Right lobe of liver (tissue), 6 donors: ENCODE measurements at places on chromosomes 2 and 18.

- no peak for DNase-seq
Observed at GRCh38 chr2:172564376-172564775, 8.5 kb downstream of the PDK1 start.

DNA sequence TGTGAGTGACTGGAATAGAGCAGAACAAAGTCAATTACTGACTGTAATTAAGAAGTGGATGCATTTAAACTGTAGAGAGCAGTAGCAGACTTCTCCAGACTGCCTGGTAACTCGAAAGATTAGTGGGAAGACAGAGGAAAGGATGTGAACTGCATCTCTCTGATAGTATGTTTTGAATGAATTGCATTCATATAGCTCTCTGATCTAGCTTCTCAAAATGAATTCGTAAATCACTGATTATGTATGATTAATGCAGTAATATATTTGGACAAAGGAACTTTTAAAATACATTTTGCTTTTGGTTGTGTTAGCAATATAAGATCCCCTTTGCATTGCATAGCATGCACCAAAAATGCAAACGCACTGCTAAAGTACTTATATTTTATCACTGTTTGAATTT is 304.0 kb downstream of the ARHGAP15 start:
- no peak for DNase-seq

- no peak for DNase-seq
Observed at GRCh38 chr2:106044021-106044420, 150.1 kb downstream of the UXS1 start.

GRCh38 chr18:59049721-59050660 is 89.7 kb upstream of the SEC11C start:
- DNase-seq = no peak

DNA sequence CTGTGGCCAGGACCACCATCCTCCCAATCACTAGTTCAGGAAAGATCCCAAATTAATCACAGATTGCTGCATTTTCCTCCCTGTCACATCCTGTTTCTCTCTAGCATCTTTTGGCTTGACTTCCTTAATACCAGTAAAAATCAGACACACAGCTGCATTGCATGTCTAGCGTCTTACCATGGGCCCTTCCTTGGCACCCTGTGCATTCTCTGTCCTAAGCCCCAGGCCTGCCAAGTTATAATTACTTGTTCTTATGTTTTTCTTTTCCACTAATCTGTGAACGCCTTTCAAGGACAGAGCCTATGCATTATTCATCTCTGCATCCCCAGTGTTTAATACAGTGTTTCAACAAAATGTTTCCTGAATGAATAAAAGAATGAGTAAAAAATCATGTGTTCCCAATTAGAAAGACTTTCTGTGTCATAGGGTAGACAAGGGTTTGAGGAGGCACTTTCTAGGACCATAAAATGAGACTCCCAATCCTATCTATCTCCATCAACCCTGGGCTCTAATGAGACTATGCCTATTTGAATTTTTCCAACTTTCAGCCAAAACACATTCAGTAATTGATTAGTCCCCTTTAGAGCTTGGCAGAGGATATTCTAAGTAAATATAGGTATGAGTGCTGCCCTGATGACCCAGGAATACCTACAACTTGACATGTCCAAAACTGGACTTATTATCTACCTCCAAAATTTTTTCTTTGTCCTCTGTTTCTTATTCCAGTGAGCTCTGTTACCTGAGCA is 10.3 kb upstream of the NT5C1B start:
- DNase-seq = no peak

DNA sequence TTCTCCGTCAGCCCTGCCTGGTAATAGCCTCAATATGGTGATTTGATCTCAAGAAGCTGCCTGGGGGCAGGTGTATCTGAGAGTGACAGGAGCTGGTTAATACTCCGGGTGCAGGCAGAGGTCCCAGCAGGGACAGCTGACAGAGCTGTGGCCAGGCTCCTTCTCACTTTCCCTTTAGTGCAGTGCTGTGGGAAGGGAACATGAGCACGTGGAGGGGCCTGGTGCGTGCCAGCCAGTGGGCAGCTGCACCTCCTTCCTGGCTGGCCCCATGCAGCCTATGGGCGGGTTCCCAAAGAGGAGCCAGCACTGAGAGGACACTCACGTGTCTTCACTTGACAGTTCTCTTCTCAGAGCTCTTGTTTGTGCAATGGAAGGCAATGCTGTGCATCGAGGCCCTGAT is 9.1 kb downstream of the CNNM4 start:
- DNase-seq = peak; percentile 69

GRCh38 chr2:143974262-143974661 is 545.7 kb downstream of the ZEB2 start:
- DNase-seq = no peak

DNA sequence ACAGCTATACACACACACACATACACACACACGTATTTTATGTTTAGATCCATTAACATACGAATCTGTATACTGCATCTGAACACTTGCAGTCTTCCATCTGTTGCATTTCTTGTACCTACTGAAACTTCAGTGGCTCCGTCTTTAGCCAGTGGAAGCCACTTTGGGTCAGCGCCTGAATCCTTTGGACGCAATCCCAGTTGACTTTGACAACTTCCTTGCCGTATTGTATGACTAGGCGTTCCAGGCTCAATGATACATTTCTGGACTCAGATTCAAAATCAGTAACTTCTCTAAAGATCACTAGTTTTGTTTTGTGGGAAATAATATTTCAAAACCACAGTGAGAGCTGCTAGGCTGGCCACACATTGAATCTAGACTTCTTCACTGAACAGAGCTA is 101.5 kb upstream of the GPC1 start:
- no peak for DNase-seq

GRCh38 chr2:23789012-23789411 is 137.9 kb downstream of the ATAD2B start:
- DNase-seq = no peak

DNA sequence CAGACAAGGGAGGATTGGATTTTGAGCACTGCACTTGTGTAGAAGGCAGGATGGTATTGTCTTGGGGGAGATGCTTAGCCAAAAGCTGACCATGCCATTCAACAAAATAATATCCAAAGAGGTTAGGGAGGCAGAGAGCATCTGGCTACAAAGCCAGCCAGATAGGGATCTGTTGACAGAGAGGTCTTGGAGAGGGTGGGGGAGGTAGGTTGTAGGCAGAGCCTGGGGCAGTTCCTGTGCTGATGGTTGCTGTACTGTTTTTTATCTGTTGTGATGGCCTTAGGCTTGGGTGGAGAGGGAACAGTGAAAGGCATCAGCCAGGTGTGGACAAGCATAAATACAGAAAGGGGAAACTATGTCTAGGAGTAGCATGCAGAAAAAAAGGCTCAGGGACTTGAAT is 100.9 kb downstream of the AQP4 start:
- DNase-seq = no peak

DNA sequence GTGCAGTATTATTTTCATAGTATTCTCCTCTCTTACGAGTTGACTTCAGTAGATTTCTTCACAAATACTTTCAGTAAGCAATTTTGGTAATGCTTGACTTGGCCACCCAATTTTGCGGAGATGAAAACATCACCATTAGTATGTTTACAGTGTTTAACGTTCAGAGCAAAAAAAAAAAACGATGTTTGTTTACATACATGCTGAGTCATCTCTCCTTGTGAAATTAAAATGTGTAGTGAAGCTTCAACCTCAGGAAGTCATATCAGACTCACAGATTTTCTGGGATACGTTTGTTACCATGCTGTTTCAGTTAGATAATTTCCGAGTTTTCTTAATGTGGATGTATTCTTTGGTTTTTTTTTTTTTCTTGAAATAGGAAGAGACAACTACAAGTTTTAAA is 100.1 kb downstream of the CTNNA2 start:
- DNase-seq = no peak

DNA sequence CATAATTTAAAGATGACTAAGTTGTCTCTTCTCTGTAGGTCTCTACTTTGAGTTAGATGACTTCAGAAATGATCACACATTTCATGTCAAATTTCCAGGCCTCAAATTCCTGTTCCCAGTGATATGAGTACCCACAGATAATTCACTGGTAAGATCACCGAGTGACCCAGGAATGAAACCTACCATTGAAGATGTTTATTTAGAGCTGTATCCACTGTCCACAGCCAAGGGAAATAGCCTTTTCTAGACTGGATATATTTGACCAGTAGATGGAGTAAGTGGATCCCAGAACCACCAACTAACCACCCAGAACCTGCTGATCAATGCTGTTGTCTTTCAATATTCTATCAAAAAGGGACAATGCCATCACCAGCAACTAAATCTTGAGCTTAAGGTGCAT is 238.8 kb downstream of the SLC8A1 start:
- DNase-seq = no peak

- peak; percentile 70 for DNase-seq
Observed at GRCh38 chr2:238970553-238971081, 122.7 kb downstream of the TWIST2 start.

DNA sequence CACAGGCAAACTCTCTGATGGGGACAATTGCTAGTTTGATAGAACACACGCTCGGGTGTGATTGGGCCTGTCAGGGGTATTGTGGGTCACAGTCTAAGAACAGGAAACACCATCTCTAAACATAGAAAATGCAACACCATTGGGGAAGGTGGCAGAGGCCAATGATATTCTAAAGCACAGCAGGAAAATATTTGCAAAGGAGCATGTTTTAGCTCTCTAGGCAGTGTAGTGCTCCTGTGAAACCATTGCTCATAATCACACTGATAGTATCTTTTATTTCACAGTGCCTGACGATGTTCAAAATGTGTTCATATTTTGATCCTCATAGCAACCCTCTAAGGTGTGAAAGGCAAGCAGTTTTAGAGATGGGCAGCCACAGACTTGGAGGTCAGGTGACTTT is 224.2 kb downstream of the CD226 start:
- DNase-seq = no peak

DNA sequence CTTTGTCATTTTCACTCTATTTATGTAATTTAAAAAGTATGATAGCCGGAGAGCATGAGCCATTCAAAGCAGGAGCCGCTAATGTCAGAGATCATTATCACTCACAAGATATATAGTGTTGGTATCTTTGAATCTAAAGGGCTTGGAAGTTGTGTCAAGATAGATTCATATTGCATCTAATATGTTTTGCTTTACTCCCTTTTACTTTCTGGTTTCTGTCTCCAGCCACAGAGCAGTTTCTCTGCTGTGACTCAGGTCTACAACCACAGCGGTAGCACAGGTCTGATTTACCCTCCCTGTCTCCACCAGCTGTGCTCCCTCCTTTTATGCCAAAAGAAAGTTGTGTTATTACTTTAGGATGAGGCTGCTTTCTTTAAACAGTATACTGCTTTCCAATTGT is 424.0 kb downstream of the ARHGAP15 start:
- no peak for DNase-seq

GRCh38 chr2:65991381-65992197 is 443.3 kb upstream of the MEIS1 start:
- DNase-seq = no peak

GRCh38 chr2:149473521-149473920 is 114.1 kb downstream of the MMADHC start:
- DNase-seq = no peak

GRCh38 chr18:9426753-9427152 is 48.6 kb upstream of the RALBP1 start:
- no peak for DNase-seq

DNA sequence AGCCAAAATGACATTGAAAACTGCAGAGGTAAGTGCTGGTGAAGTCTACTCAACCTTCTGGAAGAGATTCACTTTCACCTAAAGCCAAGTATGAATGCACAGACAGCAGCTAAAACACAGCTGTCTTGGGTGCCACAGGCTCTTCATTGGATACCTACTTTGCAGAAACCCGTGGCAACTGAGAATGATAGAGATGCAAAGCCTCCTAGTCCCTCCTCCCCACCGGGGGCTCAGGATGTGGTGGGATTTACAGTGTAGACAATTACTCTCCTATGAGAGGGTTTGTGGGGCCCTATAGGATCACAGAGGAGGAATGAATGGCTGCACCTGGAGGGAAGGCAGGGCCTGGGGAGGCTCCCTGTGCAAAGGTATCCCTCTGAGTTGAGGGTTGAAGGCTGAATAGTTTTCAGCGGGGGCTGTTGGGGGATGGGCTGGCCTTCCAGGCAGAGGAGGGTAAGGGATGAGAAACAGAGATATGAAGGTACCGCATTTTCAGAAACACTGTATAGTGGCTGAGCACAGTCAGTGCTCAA is 131.6 kb downstream of the RNF144A start:
- no peak for DNase-seq

- DNase-seq = no peak
Observed at GRCh38 chr2:51218047-51218446, 186.1 kb upstream of the NRXN1 start.

DNA sequence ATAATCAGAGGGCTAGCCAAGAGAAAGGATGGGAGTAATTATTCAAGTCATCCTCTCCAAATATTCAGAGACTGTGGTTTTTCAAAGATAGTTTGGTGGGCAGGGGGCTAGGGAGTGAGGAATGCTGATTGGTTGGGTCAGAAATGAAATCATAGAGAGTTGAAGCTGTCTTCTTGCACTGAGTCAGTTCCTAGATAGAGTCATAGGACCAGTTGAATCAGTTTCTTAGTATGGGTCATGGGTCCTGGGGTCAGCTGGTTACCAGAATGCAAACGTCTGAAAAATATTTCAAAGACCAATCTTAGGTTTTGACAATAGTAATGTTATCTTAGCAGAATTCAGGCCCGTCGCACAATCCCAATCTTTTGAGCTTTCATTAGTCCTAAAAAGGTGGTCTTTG is 171.4 kb upstream of the SPATS2L start:
- DNase-seq = no peak

GRCh38 chr18:58226429-58226828 is 182.4 kb downstream of the NEDD4L start:
- DNase-seq = no peak

DNA sequence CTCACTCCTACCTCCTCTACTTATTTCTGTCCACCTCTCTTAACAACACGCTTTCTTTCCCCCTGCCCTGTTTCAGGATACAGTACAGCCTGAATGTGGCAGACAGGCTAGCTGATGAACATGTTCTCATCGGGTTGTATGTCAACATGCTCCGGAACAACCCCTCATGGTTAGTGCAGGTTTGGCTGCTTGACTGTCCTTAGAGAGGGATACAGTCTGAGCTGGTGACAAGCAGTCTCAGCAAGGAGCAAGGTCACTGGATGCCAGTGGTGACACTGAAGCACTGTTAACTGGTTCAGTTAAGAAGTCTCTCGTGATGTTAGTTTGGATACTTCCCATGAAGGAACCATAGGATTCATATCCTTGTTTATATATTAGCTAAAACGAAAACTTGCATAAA is 128.6 kb downstream of the DTNA start:
- no peak for DNase-seq

GRCh38 chr2:10368491-10369231 is 66.0 kb downstream of the HPCAL1 start:
- peak; percentile 87 for DNase-seq

DNA sequence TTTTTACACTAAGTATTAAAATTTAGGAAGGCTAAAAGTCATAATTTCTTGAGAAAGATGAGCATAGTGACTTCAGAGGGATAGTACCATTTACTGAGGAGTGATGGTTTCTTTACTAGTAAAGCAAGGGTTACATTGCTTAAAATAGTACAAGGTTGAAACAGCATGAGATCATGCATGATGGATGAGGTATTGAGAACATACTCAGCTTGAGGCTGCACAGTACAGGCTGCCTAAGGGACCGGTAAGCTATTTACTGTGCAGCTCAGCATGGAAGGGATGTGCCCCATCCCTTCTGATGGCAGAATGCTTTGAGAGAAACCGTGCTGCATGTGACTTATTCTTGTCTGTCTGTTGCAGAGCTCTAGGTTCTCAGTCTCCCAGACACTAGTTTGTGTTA is 122.1 kb downstream of the EML6 start:
- no peak for DNase-seq

- no peak for DNase-seq
Observed at GRCh38 chr2:168577885-168578284, 121.8 kb downstream of the CERS6 start.
